ENCODE measurements at places on chromosomes 7 and 10.

DNA sequence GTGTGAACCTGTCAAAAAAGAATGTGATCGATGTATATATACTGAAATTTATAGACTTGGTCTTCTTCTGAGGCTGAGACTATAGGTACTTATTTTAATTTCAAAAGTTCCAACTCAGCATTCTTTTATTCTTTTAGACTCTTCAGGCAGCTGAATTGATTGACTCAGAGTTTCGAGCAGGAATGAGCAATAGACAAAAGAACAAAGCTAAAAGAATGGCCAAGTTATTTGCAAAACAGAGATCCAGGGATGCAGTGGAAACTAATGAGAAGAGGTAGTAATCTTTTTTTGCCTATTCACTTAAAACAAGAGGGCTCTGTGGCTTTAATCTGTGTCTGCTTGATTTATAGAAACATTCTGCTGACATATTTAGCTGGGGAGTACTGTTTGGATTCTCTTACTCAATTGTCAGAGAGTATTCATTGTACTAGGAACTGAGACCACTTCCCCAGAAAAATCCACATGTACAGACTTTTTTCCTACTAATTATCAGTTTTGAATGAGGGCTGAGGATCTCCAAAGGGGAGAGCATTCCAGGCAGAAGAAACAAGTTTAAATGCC is 30.1 kb downstream of the BTAF1 start:
- no peak for DNase-seq

- no peak for DNase-seq
Measured at GRCh38 chr7:85659364-85659763, 472.5 kb upstream of the SEMA3D start.

GRCh38 chr7:42278344-42278743 is 41.3 kb upstream of the GLI3 start:
- DNase-seq = no peak

- no peak for DNase-seq
Measured at GRCh38 chr10:124592101-124592500, 130.5 kb downstream of the LHPP start.

DNA sequence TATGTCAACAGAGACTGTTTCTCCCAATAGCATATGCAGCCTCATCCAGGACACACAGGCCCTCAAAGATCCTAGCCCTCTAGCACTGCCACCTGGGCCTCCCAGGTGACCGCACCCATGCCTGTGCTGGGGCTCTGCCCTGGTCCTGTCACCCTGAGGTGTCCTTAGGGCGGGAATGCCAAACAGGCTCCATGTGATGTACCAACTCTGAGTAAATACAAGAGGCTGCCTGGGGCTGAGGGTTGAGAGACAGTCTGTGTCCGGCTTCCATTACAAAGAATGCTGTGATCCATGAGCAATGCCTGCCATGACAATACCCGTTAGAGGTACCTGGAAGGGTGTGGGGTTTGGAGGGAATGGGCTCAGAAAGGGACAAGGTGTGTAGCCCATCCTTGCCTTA is 83.0 kb upstream of the KAT6B start:
- DNase-seq = no peak

DNA sequence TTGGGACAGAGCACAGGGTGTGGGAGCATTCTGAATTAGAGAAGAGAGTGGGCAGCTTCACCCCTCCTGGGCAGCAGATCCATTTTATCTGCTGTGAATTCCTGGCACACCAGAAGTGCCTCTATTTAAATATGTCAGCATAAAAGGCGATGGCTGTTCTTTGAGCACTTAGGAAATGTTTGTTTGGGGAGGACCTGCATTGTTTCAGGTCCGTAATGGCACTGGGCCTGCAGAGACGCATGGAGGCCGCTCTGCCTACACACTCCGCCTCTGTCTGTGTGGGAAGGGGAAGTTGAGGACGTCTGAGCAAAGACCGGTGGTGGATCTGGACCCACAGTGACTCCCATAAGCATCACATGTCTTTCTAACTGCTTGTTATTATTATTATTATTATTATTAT is 253.2 kb downstream of the CAMK1D start:
- no peak for DNase-seq

- DNase-seq = no peak
Measured at GRCh38 chr10:49634069-49634660, 20.3 kb downstream of the CHAT start.

GRCh38 chr7:42964849-42965805 is 33.0 kb downstream of the MRPL32 start:
- no peak for DNase-seq

- DNase-seq = no peak
Measured at GRCh38 chr7:55903985-55904759, 16.9 kb downstream of the ZNF713 start.

GRCh38 chr7:80273327-80273726 is 138.7 kb downstream of the GNAI1 start:
- no peak for DNase-seq

DNA sequence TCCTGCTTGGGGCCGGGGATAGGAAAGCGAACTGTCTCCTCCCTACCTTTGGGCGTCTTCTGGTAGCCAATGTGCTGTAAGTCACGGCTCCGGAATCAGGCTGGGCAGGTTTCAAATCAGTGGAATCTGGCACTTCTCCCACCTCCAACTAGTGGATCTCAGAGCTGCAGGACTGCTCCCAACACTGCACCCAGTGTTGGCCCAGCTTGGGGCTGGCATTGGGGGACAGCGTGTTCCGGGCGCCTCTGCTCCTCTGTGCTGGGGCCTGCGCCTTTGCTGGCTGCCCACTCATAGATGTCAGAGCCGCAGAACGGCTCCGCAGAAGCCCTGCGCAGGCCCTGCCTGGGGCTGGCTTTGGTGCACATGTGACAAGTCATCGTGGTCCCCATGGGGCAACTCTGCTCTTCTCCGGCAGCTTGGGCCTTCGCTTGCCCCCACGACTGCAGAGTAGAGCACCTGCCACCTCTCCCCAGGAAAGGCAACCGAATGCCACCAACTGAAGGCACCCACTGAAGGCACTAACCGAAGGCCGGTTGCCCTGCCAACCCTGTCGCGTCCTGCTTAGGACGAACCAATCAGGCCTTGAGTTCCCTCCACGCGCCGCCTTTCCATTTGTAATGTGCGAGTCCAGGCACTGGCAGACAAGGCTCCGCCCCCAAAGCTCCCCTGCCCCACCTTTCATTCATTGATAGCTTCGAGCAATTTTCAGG is 85.5 kb upstream of the ABI1 start:
- no peak for DNase-seq

GRCh38 chr10:48289501-48290238 is 15.2 kb upstream of the FRMPD2 start:
- no peak for DNase-seq

DNA sequence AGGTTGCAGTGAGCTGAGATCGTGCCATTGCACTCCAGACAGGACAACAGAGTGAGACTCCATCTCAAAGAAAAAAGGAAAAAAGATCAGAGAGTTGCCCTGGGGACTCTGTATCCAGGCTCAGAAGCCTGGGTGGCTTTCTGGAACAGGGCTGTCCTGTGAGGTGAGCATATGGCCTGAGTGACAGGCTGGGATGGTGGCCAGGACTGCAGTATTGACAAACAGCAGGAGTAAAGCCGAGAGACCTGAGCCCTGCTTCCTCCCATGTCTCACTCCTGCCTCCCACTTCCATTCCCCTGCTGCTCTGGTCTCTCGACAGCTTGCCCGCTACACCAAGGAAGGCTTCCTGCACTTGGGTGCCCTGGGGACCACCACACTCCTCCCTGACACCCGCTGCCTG is 578.5 kb downstream of the GALNT17 start:
- no peak for DNase-seq

GRCh38 chr10:119370111-119370741 is 162.9 kb downstream of the GRK5 start:
- no peak for DNase-seq

All from activated CD4-positive, alpha-beta T cell treated with anti-CD3 and anti-CD28 coated beads for 24 hours (primary cell).